Cerebellar cortex (tissue), 1 donor: ENCODE measurements at places on chromosomes 13 and 19.

- DNase-seq: no peak
These were observed 118.2 kb upstream of the ARGLU1 start for GRCh38 chr13:106686163-106686562.

DNA sequence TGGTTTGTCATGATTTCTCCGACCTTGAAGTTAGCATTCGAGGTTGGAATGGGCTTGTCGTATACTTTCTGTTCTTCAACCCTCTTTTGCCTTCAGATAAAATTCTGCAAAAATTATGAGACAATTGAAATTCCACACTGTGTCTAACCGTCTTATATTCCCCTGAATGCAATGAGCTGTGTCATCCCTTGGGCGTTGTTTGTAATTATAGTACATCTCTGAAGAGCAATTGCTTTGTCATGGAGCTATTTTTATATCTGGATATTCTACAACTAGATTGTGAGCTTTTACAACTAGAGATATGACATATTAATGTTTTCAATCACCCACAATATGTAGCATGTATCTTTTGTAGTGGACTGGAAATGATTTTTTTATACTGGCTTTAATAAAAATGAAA lies 631.8 kb upstream of the SLC10A2 start:
- no peak for DNase-seq

DNA sequence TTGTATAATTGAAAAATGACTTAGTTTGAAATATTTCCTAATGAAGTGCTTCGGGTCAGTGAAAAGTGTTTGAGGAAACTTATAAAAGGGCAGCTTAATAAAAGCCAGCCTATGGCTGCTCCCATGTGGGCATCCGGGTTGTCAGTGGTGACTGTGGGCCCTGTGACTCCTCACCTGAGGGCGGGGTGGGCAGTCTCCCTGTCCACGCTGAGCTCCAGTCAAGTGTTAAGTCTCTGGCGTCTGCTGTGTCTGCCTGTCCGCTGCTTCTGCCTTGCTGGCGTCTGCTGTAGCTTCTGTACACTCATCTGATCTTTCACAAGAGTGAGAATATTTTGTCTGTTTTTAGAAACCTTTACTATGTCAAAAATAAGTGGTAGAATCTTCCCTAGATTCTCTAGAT lies 7.1 kb downstream of the LAMP1 start:
- no peak for DNase-seq

- DNase-seq: no peak
These were observed 19.9 kb upstream of the TM9SF2 start for GRCh38 chr13:99481366-99481765.

- no peak for DNase-seq
These were observed 114.9 kb downstream of the PCCA start for GRCh38 chr13:100203696-100204367.

DNA sequence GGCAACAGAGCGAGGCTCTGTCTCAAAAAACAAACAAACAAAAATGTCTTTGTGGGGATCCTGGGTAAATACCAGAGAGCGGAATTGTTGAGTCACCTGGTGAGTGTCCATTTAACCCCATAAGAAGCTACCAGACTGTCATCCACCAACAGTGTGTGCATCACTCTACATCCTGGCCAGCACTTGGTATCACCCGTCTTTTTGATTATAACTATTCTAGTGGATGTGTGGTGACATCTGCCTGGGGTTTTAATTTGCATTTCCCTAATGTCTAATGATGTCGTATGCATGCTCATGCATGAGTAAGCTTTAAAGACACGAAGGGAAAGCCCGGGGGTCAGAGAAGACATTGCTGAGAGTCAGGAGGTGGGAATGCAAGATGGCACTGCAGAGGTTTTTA lies 126.7 kb upstream of the MRI1 start:
- DNase-seq: no peak

GRCh38 chr13:20814224-20814910 lies 40.6 kb upstream of the EEF1AKMT1 start:
- DNase-seq: peak; percentile 47

DNA sequence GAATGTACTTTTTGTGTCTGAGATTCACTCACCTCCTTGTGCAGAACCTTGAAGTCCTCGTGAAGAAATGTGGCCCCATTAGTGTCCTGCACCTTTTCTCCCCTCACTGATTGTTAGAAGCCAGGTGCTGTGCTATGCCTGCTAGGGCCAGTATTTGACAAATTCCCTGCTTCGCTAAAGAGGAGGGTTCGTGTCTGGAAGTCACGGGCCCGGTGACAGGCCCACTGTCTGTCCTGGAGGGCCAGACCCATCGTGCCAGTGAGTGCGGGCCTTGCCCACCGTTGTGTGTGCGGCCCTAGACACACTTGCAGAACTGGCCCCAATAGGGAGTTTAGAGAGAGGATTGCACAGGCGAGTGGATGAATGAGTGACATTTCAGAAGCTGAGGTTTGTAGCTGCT lies 36.8 kb upstream of the GAS6 start:
- no peak for DNase-seq

DNA sequence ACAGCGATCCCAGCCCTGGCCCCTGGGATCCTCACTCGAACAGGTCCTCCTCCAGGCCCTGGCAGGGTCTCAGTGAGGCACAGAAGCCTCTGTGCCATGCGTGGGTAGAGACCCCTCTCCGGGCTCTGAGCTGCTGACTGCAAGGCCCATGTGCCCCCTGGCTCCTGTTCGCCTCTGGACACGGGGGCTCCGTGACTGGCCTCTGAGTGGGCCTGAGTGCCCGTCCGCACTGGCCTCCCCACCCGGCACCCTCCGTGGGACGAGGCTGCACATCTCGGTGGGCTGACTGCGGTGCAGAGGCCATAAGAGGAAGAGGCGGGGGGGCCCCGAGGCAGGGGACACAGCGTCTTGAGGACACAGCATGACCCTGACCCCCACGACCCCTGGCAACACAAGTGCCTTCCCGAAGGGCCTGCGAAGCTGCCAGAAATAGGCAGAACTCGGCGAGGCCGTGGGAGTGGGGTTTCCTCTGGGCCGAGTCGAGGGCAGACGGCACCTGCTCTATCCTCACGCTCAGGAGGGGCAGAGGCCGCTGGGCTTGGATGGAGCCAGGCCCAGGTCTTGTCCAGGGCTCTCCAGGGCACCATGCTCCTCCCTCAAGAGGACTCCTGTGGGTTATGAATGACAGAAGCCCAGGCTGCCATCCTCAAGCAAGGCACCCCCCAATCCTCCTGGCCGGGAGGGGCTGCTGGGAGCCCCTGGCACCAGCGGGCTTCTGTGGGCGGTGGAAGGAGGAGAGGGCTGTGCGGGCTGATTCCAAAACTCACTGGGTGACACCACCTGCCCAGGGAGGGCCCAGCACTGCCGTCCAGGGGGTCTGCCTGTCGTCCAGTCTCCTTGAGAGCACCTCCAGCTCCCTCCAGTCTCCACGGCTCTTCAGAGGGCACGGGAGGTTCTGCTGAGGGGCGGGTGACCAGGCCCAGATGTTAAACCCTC lies 52.6 kb downstream of the RASA3 start:
- no peak for DNase-seq

- no peak for DNase-seq
These were observed 6.9 kb upstream of the ZNF555 start for GRCh38 chr19:2834294-2834871.

- DNase-seq: no peak
These were observed 1881.5 kb upstream of the PCDH20 start for GRCh38 chr13:63297163-63297562.

GRCh38 chr13:61954092-61954491 lies 538.4 kb upstream of the PCDH20 start:
- DNase-seq: peak; percentile 36

- no peak for DNase-seq
These were observed 20.7 kb downstream of the GARRE1 start for GRCh38 chr19:34274827-34275625.

DNA sequence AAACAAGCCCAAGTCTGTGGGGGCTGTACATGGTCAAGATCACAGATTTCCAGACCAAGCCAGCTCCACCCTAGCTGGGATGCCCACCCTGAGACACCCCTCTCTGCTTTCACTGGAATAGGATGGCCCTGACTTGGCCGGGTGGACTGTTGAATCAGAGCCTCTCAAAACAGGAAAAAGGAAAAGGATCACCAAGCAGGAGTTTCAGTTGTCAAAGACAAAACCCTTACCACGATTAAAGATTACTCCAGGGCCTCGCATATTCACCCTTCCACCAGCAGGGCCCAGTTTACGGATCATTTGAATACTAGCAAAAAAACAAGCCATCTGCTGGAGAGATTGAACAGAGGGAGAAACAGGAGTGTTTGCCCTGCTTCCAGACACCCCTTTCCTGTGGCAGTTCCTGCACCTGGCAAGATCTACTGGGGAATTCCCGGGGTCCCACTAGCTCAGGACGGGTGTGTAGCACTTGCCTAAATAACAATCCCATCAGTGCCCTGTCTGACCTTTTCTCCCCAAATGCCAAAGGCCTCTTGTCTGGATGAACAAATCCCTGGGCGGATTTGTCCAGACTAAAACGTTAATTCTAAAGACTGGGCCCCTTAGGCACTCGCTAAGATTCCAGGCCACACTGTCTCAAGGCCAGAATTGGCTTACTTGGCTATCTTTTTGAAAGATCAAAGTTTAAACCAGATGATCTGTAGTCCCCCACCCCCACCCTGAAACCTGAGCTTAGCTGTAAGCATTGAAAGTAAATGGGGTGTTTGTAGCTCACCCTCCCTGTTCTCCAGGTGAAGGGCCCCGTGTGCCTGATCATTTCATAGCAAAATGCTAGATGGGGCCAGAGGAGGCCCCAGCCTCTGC lies 38.4 kb downstream of the ACTN4 start:
- peak; percentile 41 for DNase-seq

DNA sequence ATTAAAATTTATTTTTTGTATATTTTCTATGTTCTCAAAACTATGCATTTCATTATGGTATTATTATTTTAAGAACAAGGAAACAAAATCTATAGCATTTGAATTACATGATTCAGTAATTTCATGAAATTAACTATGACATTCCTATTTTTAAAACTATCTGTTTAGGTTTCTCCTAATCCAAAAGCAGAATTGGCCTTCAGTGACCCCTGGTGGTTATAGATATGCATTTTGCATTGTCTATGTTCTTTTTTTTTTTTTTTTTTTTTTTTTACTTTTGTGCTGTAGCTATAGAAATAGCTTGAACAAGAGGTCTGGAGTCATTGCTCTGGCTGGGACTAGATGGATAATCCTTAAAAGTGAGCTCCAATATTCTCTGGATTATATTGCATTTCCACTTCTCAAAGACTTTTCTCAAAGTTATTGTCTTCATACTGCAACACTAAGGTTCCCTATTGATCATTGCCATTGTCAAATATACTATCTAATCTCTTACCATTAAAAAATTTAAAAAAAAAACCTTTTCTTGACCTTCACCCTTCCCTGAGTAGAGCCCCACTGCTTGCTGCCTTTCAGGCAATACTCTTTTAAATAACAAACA lies 15.9 kb upstream of the DNAJC3 start:
- peak; percentile 57 for DNase-seq

GRCh38 chr19:3027981-3028304 lies 1.1 kb downstream of the TLE2 start:
- no peak for DNase-seq

- DNase-seq: no peak
These were observed 18.4 kb downstream of the TEX29 start for GRCh38 chr13:111338841-111339240.

- peak; percentile 89 for DNase-seq
These were observed 33.4 kb downstream of the ZNF45 start for GRCh38 chr19:43901395-43902390.
